ENCODE measurements at places on chromosomes 11 and 22. TPM values are rescaled to one million over a fixed set of nuclear protein-coding genes. Genes with fewer than 3 reads are reported as not detected.

Gene APOL6
- 6.5 TPM for total RNA-seq

Gene SLC35F2
- 41.2 TPM for total RNA-seq

GRCh38 chr11:33694346-33695050 lies 6.1 kb downstream of the C11orf91 start:
- no peak for DNase-seq

DNA sequence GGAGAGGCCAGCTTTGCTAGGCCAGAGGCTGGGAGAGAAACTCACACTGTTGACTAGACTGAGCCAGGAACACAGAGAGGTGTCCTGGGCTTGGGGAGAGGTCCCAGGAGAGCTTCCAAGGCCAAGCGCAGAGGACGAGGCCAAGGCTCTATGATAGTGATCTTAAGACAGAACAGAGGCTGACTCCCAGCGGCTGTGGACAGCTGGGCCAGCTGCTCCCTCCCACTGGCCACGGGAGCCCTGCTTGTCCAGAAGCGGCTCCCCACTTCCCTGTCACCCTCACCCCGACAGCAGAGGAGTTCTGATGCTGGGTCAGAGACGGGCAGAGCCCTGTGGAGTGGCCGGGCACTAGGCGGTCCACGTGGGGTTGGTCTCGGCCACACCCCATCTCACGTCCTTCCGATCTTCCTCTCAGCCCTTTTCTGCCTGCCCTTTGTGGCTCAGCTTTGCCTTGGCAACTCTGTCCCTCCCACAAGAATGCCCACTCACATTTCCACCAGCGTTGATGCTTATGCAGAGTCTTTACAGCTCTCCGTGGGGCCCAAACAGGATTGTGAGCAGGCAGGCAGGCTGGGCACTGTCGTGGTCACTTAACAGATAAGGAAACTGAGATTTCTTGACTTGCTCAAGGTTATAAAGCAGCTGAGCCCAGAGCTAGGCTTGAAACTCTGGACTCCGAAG lies 68.2 kb downstream of the FBXO7 start:
- no peak for DNase-seq

Measured in epithelial cell of proximal tubule (primary cell).